GM12892 (cell line): ENCODE measurements at places on chromosomes 2 and 18.

DNA sequence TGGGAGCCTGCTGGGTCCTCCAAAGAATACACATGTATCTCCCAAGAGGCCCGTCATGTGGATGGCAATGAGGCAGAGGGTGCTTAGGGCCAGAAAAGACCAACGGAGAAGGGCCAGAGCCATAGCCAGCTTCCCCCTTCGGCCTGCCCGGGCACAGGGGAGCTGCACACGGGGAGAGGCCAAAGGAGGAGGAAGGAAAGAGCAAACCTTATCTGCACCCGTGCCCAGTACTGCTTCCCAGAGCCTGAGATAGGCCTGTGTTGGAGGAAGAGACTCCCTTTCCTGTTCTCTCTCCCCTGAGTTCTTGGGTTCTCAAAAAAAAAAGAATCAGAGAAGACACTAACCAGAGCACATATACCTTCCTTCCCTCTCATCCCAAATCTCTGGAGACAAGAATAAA lies 250.3 kb downstream of the ANAPC1 start:
- DNase-seq: no peak

- DNase-seq: no peak
Measured at GRCh38 chr2:228312172-228312571, 130.7 kb upstream of the SPHKAP start.

GRCh38 chr2:231522418-231523180 lies 7.6 kb downstream of the NMUR1 start:
- DNase-seq: no peak

GRCh38 chr18:33210575-33211189 lies 229.8 kb downstream of the CCDC178 start:
- DNase-seq: no peak

DNA sequence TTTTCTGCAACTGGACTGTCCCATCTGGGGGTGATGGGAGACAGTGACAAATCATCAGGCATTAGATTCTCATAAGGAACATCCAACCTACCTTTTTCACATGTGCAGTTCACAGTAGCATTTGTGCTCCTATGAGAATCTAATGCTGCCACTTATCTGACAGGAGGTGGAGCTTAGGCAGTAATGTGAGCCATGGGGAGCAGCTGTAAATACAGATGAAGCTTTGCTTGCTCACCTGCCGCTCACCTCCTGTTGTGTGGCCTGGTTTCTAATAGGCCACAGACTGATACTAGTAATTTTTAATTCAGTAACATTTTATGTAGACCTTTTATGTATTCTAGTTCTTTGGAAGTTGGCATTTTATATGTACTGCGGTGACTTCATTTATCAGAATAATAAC lies 180.1 kb upstream of the SPOPL start:
- DNase-seq: no peak

- no peak for DNase-seq
Measured at GRCh38 chr2:69580486-69580885, 63.1 kb downstream of the AAK1 start.

GRCh38 chr18:9643549-9643948 lies 29.2 kb upstream of the PPP4R1 start:
- no peak for DNase-seq

- DNase-seq: no peak
Measured at GRCh38 chr2:232502511-232502910, 14.9 kb upstream of the ECEL1 start.

DNA sequence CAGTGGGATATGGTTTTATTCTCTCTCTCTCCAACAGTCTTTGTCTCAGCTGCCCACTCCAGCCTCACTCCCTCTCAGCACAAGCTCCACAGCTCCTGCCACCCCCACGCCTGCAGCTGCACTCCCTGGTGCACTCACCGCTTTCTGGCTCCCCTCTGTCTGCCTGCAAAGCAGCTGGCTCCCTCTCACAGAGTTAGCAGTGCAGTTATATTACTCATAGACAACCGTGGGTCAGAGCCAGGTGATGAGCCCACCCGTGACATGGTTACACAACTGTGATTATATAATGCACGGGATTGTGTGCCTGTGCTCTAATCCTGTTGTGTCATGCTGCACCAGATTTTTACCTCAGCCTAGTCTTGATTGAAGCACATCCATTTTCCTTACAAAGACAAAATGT lies 276.9 kb upstream of the CHAC2 start:
- no peak for DNase-seq

DNA sequence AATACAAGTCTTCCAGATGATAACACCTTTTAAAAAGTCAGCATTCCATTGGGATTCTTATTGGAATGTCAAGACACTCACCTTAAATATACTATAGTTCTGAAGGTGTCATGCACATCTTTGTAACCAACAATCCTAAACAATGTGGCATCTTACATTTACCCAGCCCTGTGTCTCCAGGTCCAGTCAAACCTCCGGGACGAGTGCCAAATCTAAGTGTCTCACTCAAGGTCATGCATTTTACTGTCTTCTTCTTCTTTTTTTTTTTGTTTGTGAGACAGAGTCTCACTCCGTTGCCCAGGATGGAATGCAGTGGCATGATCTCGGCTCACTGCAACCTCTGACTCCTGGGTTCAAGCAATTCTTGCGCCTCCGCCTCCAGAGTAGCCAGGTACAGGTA lies 206.9 kb upstream of the FAM98A start:
- no peak for DNase-seq

DNA sequence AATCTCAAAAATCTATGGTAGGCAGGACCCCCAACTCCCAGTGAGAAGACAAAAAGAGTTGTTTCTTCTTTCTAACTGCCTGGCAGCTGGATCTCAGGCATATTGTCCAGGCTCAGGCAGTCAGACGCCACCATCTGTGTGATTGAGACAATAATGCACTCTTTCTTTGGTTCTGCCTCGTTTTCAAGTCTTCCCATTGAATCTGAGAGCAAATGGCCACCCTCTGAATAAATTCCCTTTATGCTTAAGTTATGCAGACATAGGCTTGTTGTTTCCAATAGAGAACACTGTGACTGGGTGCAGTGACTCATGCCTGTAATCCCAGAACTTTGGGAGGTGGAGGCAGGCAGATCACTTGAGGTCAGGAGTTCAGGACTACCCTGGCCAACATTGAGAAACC lies 15.3 kb upstream of the CD207 start:
- no peak for DNase-seq

- DNase-seq: no peak
Measured at GRCh38 chr2:8144785-8145184, 537.1 kb upstream of the ID2 start.

DNA sequence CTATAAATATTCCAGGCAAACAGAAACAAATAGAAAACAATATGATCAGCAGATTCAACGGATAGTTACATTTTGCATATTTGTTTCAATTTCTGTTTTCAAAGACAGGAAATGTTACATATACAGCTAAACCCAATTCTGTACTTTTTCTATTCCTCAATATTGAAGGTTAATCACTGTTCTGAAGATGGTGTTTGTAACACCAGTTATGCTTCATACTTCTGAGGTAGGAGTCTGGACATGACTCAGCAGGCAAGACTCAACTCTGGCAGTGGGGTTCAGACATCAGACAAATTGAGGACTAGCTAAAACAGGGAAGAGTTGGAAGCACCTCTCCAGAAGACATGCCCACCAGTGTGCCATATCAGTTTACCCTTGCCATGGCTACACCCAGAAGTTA lies 16.6 kb downstream of the SERPINB13 start:
- DNase-seq: peak; percentile 23
